Kidney glomerular epithelial cell (primary cell): ENCODE measurements at places on chromosomes 6 and 20.

DNA sequence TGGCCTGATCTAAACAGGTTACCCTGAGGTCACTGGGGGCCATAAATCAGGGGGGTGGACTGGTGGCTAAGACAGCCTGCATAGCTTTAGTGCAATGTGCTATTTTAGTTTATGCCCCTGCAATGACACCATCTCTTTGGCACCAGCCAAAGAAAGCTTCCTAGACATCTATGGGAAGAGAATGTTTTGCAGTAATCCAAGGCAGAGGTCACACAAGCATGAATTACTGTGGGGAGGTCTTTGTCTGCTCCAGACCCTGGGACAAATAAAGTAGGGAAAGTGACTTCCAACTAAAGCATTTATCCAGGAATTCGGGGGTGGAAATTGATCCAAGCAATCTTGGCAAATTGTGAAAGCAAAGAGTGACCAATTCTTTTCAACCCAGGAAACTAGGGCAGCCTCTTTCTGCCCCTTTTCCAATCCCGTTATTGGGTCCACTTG, 5.3 kb downstream of the RIPOR2 start:
- peak; percentile 24 for DNase-seq

DNA sequence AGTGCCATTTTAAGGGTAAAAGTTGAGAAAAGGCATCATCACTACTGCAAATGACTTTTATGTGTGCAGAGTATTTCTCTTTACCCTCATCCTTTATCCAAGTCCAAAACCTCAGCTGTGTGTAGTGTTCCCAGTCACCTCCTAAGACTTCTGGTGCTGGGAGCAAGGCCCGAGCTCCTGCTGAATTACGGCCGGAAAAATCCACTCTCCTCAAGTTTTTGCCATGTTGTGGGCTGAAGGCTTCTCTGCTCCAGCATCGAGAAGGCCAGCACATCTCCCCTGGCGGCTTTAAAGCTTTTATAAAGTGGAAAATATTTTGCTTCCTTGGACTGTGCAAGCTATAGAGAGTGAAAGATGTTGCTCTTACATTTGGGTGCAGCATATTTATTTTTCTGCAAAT, 153.2 kb upstream of the THBS2 start:
- DNase-seq = no peak

GRCh38 chr20:33470866-33471265, 19.0 kb upstream of the CBFA2T2 start:
- DNase-seq = no peak

DNA sequence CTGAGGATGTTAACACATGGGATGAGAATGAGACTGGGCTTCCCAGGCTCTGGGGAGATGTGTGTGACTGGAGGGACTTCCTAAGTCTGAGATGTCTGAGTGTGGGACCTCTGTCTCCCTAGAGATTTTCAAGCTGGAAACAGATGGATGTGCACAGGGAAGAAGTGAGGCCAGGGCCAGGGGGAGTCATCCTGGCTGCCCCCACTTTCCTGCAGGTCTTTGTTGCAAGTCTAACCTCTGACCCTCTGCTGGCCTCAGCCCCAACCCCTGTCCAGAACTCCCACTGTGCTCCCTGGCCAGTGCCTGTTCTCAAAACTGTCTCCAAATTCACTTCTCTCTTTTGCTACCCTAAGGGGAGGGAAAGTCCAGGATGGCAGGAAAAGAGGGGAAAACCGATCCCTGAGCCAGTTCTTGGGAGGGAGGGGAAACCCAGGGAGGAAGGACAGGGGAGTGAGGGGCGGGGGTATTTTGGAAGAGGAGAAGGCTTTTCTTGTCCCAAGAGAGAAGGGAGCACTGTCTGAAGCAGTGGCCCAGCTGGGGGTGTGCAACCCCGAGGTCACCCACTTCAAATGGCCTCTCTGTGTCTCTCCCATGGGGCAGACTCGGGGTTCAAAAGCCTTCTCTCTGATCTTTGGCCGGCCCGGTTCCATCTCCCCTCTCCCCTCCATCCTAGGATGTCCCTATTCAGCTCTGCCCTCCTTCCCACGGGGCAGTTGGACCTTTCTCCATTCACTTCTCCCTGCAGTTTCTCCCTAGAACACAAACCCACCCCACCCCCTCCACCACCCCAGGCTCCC, 3.1 kb downstream of the PPP1R18 start:
- DNase-seq = no peak

DNA sequence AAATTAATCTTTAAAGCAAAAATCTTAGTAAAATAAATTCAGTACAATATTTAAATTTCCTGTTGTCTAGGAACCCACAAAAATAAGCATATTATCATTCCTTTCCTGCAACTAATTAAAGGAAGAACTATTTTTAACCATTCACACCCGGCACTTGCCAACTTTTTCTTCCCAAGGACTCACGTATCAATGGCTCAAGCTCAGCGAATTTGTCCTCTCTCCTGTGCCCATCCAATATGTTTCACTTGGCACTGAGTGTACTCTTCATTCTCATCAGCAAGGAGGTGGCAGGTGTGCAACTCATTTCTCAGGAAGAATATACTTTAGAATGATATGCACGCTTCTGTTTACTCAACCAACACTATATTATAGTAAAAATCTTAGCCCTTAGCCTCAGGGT, 419.4 kb downstream of the C6orf118 start:
- no peak for DNase-seq

DNA sequence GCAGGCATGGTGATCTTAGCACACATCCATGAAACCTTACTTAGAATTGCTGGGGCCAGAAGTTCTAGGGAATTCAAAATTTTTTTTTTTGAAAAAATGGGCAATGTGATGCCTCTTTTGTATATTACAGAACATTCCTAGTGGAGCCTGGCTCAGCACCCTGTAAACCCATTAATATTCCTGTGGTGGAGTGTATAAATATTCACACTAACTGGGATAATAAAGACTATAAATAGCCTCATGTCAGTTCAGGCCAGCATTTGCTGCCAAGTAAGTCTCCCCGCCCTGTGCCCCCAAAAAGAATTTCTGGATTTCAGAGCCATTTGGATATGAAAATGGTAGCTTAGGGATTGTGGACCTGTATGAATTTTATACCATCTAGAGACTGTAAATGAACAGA, 14.8 kb downstream of the BANF2 start:
- no peak for DNase-seq

GRCh38 chr20:4342609-4343008, 327.3 kb upstream of the RNF24 start:
- no peak for DNase-seq
